Memory B cell (primary cell): ENCODE measurements at places on chromosomes 3 and 15.

DNA sequence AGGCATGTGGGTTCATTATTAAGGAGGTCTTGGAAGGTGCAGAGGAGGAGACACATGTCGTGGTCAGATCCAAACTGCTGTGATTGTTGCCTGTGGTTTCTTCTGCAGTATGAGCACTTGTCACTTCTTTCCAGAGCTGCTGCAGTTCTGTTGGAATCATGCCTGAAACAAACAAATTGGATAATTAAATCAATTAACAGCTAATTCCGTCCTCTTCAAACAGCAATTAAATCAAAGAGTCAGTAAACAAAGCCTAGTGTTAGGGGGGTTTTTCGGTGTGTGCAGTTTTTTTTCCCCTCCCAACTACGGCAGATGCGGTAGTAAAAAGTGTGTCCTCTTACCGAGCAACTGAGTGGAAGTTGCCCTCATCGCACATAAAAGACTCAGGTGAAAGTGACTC lies 542.2 kb downstream of the FOXP1 start:
- peaks cover 36% of the 10 kb centered on the region for H3K4me1 ChIP-seq
- no peaks in the 10 kb centered on the region for H3K27me3 ChIP-seq
- no peak for DNase-seq
- peaks cover 48% of the 10 kb centered on the region for H3K36me3 ChIP-seq

DNA sequence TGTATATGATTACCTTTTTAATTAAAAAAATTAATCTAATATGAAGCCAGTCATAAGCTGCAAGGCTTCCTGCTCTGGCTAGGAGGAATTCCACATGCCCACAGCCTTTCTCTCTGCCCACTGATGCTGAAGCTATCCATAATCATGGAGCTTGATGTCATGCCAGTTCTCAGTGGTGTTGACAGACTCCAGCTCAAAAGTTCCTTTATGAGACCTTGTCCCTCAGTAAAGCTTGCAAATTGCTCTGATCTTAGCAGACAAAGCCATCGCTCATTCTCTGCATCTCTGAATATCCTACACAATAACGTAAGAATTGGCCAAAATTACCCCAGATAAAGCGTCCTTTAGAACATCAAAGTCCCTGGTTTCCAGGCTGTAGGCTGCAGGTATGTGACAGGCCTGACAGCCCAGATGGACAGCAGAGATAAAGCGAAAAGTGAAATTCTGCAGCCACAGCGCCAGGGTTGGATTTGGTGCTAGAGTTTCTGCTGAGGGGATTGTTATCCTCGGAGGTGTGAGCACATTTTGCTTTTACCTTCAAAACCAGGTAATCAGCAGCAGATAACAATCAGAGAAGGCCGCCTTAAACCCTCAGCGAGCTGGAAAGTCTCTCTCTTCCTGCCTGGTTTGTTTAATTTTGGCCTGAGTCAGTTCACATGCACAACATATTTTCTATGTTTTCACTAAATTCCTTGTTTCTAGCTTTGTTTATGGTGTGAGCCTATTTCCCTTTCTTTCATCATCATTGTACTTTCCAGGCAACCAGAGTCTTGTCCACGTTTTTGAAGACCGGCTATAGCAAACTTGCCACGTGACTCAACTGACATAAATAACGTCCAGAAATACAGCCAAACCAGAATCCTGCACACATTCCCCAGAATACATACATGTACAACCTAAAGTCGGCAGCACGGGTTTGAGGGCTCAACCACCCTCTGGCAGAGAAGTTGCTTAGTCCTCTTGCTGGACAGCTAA lies 36.6 kb upstream of the ALDH1A3 start:
- no peaks in the 10 kb centered on the region for H3K4me1 ChIP-seq
- no peaks in the 10 kb centered on the region for H3K36me3 ChIP-seq
- peaks cover 6% of the 10 kb centered on the region for H3K27me3 ChIP-seq
- no peak for DNase-seq
- no peak overlapping the region for H3K4me3 ChIP-seq

DNA sequence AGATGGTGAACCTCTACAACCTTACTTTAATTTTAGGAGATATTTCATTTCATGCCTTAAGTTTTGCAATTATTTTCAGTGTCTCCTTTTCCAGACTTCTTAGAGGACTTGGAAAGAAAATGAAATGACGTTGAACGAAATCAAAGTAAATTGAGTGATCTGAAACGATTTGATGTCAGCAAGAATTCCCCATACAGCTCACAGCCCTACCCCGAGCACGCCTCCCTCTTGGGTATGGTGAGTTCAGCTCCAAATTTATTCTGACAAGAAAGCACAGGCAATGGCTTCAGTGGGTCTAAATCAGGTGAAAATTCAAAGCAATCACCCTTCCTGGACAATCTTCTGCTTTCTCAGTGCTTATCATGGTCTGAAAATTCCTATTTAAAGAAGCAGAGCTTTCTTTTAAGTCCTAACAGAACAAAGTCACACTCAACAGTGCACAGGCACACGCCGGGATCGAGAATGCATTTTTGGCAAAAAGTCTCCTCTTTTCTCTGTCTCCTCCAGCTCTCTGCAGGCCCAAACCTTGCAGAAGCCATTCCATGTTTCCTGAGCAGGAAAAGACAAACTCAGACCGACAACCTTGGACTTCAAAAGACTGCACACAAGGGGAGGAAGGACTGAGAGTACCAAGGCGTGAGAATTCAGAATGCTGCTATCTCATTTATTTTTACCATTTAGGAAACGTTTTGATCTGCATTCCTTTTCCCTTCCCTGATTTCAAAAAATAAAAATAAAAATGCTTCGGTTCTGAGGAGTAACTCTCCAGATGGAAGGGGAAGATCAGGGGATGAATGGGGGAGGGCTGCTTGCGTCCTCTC lies 72.0 kb downstream of the CCNL1 start:
- no peaks in the 10 kb centered on the region for H3K36me3 ChIP-seq
- H3K4me1 ChIP-seq, result peaks cover 16% of the 10 kb centered on the region
- peaks cover 1% of the 10 kb centered on the region for H3K27me3 ChIP-seq
- H3K4me3 ChIP-seq, result peak overlapping the region; percentile 89

DNA sequence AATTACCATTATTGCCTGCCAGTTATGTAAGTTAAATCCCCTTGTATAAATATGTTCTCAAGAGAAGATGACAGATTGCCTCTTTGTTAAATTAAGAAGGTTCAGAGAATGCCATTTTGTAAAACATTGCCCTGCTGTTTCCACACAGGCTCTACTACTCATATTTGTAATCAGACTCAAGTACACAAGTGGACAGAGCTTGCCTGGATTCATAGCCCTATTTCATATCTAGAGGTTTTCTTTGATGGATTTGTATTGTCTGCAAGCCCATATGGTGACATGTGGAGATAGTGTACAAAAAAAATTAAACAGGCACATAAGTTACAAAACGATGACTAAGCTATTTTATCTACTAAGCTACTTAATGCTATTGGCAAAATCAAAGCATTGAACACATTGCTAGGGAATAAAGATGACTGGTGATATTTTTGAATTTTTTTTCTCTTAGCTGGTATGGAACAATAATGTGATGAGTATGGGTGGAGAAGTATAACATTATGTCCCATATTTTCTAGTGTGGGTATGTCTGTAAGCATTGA lies 1286.6 kb upstream of the ALCAM start:
- H3K27ac ChIP-seq, result no peak overlapping the region
- H3K27me3 ChIP-seq, result peaks cover 2% of the 10 kb centered on the region
- no peaks in the 10 kb centered on the region for H3K36me3 ChIP-seq
- no peaks in the 10 kb centered on the region for H3K4me1 ChIP-seq
- DNase-seq, result no peak
- H3K4me3 ChIP-seq, result no peak overlapping the region

DNA sequence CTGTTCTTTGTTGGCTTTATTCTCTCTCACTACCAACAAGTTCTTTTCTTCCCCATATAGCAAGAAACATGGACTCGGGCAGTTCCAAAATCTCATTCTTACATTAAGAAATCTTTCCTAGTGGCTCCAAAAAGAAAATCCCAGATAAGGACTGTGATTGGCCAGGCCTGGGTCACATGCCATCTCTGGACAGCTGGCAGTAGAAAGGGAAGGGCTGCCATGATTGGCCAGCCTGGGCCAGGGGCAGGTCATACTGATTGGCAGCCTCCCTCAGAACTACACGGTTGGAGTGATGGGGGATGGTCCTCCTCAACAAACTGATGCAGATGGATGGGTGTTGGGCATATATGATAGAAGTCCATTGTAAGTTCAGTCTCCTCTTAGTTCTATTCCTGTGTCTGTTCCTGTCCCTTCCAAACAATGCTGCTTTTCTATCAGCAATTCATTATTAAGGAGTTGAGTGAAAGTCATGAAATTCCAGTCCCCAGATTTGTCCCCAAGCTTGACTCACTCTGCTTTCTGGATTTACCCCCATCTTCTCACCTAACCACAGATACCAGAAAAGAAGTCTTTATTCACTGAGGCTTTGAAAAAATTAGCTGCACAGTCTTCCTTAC lies 175.5 kb downstream of the ATG7 start:
- DNase-seq, result no peak
- peaks cover 30% of the 10 kb centered on the region for H3K36me3 ChIP-seq
- no peaks in the 10 kb centered on the region for H3K27me3 ChIP-seq
- H3K27ac ChIP-seq, result no peak overlapping the region

DNA sequence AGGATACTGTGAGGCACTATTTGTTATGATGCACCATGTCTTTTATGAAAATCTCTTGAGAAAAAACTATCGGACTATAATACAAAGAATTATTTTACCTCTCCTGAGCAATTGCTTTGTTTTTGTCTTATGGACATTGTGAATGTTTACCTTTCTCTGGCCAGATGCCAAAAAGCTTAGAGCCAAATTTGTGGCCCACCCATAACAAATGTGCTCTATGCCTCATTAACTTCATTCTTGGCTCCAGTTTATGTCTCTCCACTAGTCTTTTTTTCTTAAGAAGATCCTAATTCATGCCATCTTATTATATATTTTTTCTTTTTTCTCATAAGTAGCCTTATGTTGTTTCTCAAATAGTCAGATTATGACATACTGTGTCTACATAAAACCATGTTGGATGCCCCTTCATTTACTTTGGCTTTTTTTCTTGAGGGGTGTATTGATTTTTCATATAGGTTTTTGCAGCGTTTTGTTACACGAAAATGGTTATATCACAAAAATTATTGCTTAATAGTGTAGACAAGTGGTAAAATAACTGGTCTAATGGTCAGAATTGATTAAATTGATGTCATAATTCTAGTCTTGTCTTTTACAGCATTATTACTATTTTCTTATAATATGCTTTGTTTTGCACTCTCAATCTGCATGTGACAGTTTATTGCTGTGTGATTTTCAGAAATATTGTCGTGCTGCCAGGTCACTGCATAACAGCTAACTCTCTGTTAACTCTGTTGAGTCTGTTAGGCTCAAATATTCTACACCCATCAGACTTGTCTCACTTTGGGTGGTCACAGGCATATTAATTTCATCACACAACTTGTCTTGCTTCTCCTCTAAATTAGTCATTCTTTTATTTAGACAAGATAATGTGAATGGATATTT lies 18.2 kb downstream of the SENP8 start:
- peaks cover 7% of the 10 kb centered on the region for H3K4me1 ChIP-seq
- no peaks in the 10 kb centered on the region for H3K27me3 ChIP-seq
- no peak overlapping the region for H3K27ac ChIP-seq
- DNase-seq, result no peak
- H3K4me3 ChIP-seq, result no peak overlapping the region

DNA sequence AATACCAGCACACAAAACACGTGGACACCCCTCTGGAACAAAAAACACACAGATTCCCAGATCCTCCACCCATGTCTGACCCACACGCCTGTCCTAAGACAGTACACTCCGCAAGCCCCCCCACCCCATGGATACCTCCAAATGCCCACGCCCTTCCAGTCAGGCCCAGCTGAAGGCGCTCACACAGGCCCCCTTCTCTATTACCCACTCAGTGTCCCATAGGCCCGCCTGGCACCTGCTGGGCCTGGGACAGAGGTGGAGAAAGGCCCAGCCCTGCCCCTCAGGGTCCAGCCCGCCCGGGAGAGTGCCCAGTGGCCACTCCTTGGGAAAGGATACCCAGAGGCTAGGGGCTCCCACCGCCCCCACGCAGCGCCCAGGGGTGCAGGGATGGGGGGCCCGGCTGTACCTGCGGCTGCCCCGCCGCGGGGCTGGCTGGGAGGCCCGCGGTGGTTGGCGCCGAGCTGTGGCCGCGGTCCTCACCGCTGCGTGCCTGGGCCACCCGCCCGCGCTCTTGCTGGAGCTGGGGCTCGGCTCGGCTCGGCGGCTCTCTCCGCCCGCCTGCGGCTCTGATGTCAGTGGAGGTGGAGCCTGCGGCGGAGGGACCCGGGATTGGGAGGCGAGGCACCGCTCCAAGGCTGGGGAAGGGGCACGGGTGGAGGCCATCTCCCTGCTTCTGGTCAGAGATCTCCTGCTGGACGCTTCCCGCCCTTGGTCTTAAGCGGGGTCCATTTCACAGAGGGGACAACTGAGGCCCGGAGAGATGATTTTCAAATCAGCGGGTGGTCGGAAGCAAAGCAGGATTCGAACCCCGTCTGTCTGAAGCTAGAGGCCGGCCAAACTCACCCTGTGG lies at the start of gene CAMK1:
TSS of gene CAMK1 (minus strand) at position 522 of the 850 bp plus-strand sequence. CDS start 2,198 bp downstream, outside the sequence.
- H3K4me1 ChIP-seq, result peaks cover 16% of the 10 kb centered on the region
- no peak within 1 kb of the TSS for H3K27ac ChIP-seq
- H3K27me3 ChIP-seq, result peaks cover 9% of the 10 kb centered on the region
- no peak for DNase-seq
- peak within 1 kb of the TSS; percentile 60 for H3K4me3 ChIP-seq

- H3K4me3 ChIP-seq, result no peak overlapping the region
- DNase-seq, result no peak
- no peak overlapping the region for H3K27ac ChIP-seq
- H3K36me3 ChIP-seq, result no peaks in the 10 kb centered on the region
These were observed 63.8 kb downstream of the PEX5L start for GRCh38 chr3:179972881-179973423.

DNA sequence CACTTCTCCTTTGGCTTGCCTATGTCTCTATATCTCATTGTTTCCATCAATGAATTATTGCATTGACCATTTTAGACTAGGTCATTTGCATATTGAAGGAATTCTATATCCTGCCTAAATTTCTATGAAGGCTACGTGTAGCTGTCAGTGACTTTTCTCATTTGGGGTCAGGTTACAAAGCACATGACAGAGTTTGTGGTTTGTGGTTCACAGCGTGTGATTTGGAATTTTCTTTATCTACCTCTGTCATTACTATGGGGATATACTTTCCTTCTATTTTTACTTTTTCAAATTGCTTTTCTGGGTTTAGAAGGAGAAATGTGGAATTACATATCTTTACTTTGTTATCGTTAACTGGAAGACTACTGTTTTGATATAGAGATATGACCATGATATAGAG lies 317.3 kb upstream of the CFAP20DC start:
- H3K27ac ChIP-seq, result no peak overlapping the region
- no peak for DNase-seq
- peaks cover 14% of the 10 kb centered on the region for H3K4me1 ChIP-seq
- H3K36me3 ChIP-seq, result peaks cover 2% of the 10 kb centered on the region
- no peaks in the 10 kb centered on the region for H3K27me3 ChIP-seq
